ENCODE measurements at places on chromosomes 3 and 15. TPM values are rescaled to one million over a fixed set of nuclear protein-coding genes. Genes with fewer than 3 reads are reported as not detected.

Gene MFGE8
- total RNA-seq = 33.5 TPM

DNA sequence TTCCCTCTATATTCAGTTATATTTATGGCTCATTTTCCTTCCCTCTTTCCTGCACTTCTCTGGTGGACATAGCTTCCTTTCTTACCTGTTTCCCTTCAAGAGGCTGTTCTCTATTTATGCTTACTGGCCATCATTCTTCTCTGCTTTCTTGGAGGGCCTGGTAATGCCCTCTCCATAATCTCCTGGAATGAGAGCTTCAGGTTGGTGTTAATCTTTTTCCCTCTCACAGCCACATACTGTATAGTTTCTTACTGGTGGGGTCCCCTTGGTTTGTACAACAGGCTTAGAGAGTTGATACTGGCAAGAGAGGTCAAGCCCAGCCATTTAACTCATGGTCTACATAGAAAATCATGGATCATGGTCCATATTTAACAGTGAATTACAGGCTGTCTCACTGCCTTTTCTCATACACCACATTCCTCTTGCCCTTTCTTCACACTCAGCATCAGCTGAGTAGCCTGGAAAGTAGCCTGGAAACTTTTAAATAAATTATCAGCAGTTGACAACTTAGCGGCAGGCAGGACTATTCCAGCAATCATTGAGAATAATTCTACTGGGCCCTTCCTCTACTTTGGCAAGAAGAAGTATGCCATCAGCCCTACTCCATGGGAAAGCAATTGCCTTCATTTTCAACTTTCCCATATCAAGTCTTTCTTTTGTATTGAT, 38.0 kb upstream of the DPH6 start:
- DNase-seq = no peak

DNA sequence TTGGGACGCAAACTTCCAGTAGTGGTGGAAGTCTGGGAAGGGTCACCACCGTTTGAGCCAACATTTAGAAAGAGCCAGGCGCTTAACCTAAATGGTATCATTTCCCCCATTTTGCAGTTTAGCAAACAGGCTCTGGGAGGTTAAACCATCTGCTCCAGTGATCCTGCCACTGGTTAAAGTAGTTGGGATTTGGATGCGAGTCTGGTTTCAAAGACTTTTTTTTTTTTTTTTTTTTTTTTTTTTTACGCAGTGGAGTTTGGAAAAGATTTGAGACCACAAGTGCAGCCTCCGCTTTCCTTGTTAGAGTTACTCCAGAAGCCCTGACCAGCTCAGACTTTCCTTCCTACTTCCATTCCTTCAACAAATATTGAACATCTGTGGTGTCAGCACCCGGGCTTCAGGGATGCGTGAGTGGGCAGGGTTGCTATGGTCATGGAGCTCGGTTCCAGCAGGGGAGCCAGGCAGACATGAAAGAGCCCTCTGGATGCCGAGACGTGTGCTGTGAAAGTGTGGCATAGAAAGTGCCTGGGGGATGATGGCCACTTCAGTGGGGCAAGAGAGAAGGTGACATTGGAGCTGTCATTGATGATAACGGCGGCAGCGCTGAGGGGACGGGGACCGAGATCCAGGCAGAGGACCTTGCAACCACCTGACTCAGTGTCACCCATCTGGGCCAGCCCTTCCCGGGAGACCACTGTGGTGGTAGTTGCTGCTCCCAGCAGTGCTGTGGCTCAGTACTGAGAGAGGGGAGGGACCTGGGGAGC, 1.1 kb upstream of the RNU6-1 start:
- peak; percentile 27 for DNase-seq

GRCh38 chr15:67033012-67033411, 32.4 kb upstream of the SMAD3 start:
- DNase-seq = no peak

DNA sequence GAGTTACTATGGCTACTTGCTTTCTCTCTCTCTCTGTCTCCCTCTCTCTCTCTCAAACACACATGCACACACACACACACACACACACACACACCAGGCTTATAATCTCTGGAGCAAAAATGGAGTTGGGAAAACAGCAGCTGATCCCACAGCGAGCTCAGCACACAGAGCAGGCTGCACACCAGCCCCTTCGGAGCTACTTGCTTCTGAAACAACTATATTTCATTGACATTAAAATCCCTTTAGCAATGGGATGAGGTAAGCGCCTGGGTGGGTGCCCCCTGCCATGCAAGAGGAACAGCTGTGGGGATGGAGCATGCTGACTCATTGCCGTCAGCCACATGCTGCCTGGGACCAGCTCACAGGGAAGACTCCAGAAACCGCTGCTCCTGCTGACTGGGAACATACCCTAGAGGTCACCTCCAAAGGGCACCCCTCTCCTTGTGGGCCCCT, 45.7 kb downstream of the B3GNT5 start:
- DNase-seq = peak; percentile 97

DNA sequence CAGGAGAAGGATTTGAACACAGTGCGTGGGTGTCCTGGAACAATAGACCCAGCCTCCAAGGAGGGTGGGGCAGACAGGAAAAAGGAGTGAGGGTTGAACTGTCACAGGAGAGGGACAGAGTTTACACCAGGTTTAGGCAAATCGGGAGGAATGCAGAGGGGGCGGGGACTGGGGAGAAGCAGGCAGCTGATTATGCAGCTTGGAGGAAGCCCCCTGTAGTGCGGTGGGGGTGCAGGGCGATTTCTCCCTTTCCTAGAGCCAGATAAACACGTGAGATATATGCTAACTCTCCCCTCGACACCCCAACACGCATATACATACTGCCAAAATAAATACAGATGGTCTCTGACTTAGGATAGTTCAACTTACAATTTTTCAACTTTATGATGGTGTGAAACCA, 108.6 kb upstream of the PRR20G start:
- no peak for DNase-seq
